Activated T-cell treated with anti-CD3 and anti-CD28 coated beads for 1 hour (primary cell): ENCODE measurements at places on chromosomes 6 and 20.

DNA sequence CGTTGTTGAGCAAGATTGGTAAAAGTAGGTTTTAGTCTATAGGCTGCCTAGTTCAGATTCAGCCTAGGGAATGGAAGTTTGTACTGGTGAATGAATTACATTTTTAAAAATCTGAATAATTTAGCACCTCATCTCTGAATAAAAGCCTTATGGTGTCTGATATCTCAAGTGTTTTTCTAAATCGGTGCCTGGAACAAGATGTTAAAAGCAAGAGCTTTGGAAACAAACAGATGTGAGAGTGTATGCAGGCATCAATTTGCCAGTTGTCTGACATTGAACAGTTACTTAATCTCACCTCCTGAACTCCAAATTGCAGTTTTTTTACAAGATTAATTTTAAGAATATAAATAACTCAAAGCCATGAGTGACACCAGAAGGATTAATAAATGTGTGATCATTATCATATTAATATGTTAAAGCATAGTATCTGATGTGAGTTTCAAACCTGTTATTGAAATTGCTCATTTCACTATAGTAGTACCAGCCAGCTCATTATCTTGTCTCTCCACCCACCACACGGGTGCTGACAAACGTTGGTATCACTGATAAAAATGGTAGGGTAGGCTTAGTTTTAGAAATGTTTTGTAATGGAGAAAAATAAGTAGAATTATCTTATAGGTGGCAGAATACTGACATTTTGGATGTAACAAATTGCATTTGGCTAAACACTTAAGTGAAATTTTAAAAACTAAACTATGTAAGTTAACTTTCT lies 157.3 kb downstream of the FAM83B start:
- DNase-seq = no peak

GRCh38 chr20:57047281-57048026 lies 219.0 kb downstream of the BMP7 start:
- no peak for DNase-seq

GRCh38 chr6:150517175-150517574 lies 82.5 kb upstream of the PLEKHG1 start:
- DNase-seq = no peak

DNA sequence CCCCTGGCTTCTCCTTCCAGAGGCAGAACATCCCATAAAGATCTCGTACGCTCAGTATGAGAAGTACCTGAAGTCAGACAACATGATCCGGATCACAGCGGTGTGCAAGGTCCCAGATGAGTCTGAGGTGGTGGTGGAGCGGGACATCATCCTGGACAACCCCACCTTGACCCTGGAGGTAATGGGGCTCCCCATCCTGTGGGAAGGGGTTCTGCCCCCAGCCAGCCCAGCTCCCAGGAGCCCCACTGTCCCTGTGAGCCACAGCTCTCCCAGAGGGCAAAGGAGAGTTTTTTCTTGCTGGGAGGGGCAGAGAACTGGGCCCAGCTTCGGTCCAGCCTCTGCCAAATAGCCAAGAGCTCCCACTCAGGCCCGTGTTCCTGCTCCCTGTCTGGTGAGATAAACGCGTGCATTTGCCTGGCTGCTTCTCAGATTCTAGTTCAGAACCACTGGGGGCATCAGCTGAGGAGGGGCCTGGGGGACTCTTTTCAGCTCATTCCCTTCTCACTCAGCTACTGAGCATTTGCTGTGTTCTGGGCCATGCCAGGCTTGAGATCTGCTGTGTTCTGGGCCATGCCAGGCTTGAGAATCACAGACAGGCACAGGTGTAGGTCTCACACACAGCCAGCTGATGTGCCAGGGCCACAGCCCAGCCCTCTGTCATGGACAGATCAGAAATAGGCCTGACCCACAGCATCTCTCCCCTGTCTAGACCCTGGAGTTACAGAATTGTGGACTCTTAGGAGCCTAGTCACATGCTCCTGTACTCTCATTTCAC lies 39.5 kb downstream of the TGM3 start:
- no peak for DNase-seq

GRCh38 chr6:47844881-47845280 lies 63.0 kb downstream of the OPN5 start:
- DNase-seq = no peak

DNA sequence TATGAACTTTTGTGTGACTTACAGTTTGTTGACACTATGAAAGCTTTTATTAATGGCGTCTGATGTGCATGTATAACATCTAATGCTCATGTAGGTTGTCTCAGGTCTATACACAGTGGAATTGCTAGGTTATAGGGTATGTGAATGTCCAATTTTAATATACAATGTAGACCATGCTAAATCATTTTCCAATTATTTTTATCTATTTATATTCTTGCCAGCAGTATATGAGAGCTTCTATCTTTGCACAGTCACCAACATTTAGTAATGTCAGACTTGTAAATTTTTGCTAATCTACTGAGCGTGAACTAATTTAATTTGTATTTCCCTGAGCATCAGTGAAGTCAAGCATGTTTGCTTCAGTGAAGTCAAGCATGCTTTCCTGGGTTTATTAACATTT lies 64.4 kb downstream of the TPD52L1 start:
- DNase-seq = no peak
